SJCRH30 (cell line): ENCODE measurements at places on chromosomes 2 and 18. TPM values are rescaled to one million over a fixed set of nuclear protein-coding genes. Genes with fewer than 3 reads are reported as not detected.

Gene CXCR4
- 161 and 164 TPM in 2 replicates for total RNA-seq

Gene SMAD7
- 3.0 and 3.2 TPM in 2 replicates for total RNA-seq

Gene PLCL1
- total RNA-seq = not detected in 2 replicates

Gene SPIRE1
- 14.1 and 15.2 TPM in 2 replicates for total RNA-seq

Gene CD8B
- not detected in 2 replicates for total RNA-seq

Gene FAM136A
- 78.7 and 80.9 TPM in 2 replicates for total RNA-seq
